ENCODE measurements at places on chromosomes 11 and 22.

DNA sequence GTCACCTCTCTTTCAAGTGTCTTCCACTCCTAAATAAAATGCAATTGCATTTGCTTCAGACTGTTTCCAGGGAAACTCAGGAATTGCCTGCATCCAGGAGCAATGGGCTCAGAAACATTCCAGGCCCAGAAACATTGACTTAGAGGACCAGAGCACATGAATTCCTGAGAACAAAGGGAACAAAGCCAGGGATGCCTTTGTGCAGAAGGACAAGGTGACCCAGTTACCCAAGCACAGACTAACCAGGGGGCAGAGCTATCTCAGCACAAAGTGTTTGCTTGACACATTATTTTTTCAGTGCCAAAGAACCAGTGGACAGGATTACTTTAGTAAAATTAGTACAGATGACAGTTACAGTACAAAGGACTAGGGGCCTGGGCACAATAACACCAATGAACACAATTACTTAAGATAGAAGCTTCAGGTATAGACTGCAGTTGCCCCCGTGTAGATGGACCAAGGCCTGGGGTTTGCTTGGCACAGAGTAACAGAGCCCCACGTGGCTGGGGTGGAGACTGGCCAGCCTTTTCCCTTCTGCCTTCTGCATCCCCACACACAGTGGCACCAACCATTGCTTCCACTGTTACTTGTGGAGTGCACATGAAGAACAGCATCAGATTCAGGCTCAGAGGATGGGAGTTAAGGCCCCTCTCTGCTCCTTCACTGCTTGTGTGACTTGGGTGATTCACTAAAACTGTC is 500.8 kb downstream of the INSC start:
- no peak for DNase-seq

GRCh38 chr11:64074239-64074638 is 38.5 kb downstream of the FLRT1 start:
- DNase-seq: no peak

DNA sequence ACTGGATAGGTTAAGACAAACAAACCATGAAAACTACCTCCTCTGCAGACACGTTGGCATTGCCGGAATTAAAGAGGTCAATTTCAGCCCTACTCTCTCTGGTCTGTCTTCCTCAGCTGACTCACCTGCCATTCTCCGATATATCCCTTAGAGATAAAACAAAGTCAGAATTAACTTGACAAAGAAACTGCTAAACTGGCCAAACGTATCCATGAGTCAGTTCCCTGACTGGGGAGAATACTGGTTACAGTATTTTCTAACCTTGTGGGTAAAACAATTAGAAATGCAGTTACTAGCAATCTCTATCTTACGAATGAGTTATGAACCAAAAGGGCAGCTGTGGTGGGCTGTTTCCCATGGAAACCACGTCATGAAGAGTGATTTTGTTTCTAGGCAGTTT is 96.2 kb downstream of the RDX start:
- DNase-seq: no peak

- no peak for DNase-seq
These were observed 298.4 kb upstream of the PDGFD start for GRCh38 chr11:104462341-104462740.

GRCh38 chr11:77267962-77268361 is 33.5 kb downstream of the GDPD4 start:
- no peak for DNase-seq

DNA sequence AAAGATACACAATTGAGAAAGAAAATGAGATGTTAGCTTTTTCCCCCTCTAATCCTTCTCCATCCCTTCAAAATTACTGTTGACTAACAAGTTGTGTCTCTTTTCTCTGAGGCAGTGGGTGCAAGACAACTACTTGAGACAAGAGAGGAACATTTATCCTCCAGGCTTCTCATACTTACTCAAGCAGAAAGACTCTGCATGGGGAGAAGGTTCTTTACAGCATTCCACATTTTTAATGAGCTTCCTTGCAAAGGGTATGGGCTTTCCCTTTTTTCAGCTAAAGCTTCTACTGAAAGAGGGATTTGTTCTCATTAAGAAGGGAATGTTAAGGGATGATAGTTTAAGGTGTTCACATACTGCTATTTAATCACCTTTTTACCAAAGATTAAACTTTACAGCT is 47.8 kb downstream of the PAX6 start:
- DNase-seq: no peak
